ENCODE measurements at places on chromosomes 3 and 15. TPM values are rescaled to one million over a fixed set of nuclear protein-coding genes. Genes with fewer than 3 reads are reported as not detected.

- no peak for DNase-seq
Measured at GRCh38 chr3:4529876-4530588, 36.9 kb downstream of the ITPR1 start.

GRCh38 chr3:9102240-9102981 lies 139.1 kb upstream of the RAD18 start:
- DNase-seq: no peak

GRCh38 chr3:13077431-13078162 lies 4.4 kb upstream of the IQSEC1 start:
- DNase-seq: peak; percentile 45

DNA sequence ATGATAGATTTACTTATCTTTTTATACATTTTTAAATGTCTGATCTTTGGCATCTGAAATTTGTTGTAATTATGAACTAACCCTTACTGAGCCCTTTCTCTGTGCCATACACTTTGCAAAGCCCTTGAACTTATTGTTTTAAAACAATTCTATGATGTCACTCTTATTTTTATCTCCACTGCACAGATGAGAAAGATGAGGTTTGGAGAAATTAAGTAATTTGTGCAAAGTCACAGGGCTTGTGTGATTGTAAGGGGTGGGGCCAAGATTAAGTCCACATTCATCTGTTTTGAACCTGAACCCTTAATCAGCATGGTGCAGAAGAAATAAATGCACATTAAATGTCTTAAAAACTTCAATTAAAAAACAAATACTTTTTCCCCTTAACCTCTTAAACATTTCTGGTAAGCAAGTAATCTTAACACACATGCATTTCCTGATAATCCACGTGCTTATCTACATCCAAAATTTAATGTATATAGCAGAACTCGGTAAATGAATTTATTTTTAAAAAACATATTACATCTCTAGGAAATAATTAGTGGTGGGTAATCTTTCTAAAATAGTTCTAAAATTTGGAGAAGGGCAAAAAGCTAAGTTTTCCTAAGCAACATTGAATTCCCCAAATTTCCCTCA lies 189.8 kb upstream of the TBC1D5 start:
- DNase-seq: no peak

DNA sequence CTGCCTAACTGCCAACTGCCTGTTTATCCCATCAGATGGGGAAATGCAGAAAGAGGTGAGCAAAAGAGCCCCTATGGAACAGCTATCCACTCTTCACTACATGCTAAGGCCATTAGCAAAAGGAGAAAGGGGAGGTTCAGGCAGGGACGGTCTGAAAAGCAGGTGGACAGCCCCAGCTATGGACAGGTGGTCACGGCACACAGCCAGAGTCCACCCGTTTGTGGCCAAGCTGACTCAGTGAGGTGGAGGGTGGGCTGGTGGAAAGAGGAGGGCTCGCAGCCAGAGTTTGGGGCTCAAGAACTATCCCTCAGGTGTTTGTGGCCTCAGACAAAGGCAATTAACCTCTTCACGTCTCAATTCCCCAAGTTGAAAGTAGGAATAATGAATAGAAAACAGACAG lies 148.9 kb upstream of the UBE2E1 start:
- no peak for DNase-seq

DNA sequence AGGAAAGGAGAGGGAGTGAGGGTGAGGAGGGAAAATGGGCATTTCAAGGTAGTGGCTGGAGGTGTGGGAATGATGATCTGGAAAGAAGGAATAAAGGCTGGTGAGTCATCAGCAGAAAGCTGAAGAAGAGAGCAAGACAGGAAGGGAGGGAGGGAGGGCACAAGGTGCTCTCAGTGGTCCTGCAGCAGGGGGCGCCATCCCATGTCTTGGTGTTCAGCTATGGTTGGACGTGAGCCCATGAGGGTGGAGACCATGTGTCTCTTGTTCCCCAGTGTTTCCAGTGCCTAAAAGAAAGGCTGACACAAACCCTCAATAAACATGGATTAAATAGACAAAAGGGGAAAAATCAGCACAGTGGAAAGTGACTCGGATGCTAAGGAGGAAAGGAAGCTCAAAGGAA lies 228.5 kb downstream of the NTRK3 start:
- peak; percentile 21 for DNase-seq

- DNase-seq: no peak
Measured at GRCh38 chr3:171865191-171865865, 22.2 kb downstream of the TMEM212 start.

DNA sequence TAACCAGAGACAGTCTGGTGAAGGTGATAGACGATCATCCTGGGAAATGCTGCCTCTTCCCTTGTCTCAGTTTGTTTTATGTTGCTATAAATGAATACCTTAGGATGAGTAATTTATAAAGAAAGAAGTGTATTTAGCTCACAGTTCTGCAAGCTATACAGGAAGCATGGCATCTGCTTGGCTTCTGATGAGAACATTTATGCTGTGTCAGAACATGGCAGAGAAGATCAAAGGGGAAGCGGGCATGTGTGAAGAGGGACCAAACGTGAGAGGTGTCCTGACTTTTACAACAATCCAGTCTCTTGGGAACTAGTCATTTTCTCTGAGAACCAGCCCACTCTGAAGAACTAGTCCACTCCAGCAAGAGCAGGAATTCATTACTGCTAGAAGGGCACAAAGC lies 9.6 kb downstream of the CMC1 start:
- DNase-seq: no peak

DNA sequence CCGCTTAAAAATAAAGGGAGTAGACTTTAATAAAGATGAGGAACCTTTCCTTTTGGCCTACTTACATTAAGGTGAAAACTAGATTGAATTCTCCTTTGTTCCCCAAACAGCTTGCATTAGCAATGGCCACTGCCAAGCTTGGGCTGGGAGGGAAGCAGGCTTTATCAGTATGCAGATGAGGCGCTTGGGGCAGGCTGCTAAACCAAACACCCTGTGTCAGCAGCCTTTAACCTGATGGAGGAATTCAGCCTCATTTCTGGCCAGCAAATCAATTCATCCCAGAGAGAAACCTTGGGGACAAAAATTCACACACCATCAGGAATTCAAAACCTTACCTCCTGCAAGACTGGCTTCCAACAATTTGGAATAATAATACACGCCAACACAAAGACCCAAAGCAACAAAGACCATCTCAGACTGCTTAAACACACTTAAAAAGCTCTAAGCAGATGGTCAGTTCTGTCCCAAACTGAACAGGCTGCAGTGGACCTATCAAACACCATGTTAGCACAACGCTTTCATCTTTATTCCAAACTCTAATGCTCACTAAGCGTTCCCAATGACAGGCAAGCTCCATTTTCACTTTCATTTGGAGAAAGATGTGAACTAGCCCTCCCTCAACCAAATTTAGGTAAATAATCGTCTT lies 255.1 kb upstream of the CMC1 start:
- no peak for DNase-seq

DNA sequence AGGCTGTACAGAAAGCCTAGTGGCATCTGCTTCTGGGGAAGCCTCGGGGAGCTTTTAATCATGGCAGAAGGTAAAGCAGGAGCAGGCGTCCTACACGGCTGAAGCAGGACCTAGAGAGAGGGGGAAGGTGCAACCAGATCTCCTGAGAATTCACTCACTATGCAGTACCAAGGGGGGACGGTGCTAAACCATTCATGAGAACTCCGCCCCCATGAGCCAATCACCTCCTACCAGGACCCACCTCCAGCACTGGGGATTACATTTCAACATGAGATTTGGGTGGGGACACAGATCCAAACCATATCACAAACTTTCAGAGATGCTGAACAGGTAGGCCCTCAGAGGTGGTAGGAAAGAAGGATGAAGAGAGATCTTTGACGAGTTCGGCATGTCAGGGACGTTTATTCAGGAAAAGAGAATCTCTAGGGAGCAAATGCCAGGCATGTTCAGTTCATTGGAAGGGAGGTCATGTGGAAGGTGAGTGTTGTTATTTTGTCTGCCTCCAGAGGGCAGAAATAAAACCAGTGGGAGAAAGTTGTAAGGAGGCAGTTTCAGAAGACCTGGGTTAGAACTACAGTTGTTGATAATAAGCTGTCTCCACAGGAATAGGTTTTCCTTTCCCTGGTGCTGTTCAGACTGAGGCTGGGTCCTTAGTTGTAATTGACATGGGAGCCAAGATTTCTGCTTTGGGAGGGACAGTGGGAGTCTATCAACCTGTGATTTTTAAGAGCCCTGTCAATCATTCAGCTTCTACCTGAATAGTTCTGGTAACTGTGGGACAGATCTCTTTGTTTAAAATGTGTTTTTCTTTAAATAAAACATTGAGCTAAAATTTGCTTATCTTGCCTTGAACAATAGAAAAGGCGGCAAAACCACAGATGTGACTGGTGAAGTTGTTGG lies 4.3 kb upstream of the FNDC3B start:
- no peak for DNase-seq

DNA sequence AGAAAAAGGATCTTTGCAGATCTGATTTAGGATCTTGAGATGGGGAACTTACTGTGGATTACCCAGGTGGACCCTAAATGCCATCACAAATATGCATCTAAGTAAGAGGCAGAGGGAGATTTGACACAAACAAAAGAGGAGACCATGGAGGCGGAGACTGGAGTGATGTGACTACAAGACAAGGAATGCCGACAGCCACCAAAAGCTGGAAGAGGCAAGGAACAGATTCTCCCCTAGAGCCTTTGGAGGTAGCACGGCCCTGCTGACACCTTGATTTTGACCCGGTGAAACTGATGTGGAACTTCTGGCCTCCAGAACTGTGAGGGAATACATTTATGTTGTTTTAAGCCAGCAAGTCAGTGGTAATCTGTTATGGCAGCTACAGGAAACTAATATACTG lies 44.0 kb downstream of the GASK1A start:
- DNase-seq: no peak

DNA sequence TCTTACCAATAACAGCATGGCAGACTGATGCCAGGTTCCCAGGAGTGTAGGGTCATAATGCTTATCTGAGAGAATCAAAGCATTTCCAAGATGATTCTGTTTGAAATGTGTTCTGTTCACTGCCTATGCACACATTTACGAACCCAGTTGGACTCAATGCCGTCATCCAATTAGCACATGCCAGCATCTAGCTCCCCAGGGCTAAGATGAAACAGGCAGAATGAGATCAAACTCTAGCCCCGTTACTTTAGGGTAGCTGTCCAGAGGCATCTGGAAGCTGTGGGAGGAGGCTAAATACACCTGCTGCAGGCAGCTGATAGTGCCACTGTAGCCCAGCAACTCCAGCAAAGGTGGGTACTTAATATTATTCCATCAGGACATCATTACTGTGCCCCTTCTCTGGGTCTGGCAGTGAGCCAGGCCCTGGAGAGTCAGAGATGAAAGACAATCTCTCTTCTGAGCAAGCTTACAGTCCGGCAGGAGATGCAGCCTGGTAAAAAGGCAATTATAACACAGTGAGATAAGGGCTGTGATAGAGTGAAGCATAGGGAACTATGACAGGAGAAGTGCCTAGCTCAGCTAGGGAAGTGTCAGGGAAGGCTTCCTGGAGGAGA lies 156.4 kb upstream of the PPP2R3A start:
- no peak for DNase-seq

DNA sequence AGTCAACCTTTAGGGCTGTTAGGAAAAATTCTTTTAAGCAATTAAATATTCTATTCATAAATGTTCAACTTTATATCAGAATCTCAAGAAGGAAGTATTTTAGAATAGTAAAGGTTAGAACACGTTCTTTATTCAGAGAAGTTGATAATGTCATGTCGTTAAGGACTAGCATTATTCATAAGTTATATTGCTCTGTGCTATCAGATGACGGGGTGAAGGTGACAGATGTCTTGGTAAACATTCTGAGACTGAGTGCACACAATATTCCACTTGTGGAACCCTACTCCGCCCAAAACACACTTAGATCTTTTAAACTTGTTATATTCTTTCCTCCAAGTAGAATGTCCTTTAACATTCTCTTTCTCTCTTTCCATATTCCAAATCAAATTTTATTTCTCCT lies 7.9 kb downstream of the AP4E1 start:
- no peak for DNase-seq

DNA sequence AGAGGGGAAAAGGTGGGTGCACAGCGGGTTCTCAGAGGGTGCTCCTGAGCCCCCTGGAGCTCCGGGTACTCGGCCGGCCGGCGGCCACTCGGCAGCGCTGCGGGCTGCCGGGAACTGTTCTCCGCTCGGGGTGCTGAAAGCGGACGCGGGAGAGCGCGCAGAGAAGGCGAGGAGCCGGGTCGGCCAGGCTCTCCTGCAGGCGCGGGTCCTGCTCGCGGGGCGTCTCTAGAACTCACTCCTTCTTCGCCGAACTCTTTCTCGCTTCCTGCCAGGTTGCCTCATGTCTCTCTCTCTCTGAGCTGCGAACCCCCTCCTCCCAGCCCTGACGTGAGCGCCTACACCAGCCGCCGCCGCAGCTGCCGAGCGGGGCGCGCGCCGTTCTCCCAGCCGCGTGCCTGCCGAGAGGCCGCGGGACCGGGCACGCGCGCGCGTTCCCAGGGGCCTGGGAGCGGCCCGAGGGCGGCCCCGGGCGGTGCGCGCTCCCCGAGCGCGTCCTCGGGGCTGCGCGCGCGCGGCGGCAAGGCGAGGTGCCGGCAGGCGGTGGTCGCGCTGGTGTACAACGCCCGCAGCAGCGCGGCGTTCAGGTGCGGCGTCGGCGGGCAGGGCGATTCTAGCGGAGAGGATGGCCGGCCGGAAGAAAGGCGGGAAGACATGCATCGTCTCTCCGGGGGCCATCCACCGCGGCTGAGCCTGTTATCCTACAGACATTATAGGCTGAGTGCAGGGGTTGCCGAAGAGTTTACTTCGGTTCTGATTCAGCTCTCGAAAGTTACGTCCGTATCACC lies at the start of gene PEX5L:
Gene PEX5L, minus strand, starts transcription at position 267 of the 785 bp plus-strand sequence. CDS start 338 bp downstream, outside the sequence.
- peak; percentile 72 for DNase-seq

DNA sequence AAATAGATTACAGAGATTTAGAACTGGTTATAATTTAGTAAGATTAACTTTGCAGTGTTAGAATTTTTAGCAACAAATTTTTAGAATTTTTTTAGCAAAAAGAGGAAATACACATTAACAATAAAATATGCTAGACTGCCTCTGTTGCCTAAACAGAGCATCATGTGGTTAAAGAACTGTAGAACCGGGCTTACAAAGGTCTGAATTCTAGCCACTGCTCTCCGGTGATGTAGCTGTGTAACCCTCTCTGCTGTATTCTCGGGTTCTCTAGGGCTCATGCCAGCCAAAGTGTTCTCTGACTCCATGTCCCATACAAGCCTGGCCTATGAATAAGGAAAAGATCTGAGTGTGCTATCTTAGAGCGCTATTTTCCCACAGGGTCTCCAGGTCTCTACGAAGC lies 2.9 kb upstream of the P2RY12 start:
- no peak for DNase-seq

DNA sequence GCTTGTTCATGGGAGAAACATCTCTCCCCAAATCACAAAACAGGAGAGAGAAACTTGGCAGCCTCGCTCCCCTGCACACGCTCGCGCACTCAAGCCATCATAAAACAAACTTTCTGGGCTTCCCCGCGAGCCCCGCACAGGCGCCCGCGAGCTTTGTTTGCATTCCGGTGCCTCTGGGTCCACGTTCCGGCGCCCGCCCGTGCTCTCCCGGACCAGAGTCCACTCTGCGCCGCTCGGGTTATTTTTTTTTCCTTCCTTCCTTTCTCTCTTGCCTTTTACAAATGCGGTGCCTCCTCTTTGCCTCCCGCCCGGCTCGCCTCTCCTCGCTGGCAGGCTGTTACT lies 363 bp downstream of the MAGI1 start:
- no peak for DNase-seq

GRCh38 chr15:41334293-41335120 lies 1.8 kb downstream of the NUSAP1 start:
- no peak for DNase-seq

FBXL22 gene
- not detected for total RNA-seq

CAMP gene
- not detected for total RNA-seq

CX3CR1 gene
- total RNA-seq: not detected

NUDT16 gene
- total RNA-seq: 18.2 TPM

CELSR3 gene
- total RNA-seq: 0.16 TPM

HIGD2B gene
- not detected for total RNA-seq

SEMA6D gene
- 14.1 TPM for total RNA-seq

ADGRG7 gene
- 51.3 TPM for total RNA-seq

ABI3BP gene
- 2.1 TPM for total RNA-seq
